NT2/D1 (cell line): ENCODE measurements at places on chromosomes 2 and 18.

GRCh38 chr2:238220892-238221521 is 17.5 kb upstream of the ILKAP start:
- DNase-seq, result no peak

DNA sequence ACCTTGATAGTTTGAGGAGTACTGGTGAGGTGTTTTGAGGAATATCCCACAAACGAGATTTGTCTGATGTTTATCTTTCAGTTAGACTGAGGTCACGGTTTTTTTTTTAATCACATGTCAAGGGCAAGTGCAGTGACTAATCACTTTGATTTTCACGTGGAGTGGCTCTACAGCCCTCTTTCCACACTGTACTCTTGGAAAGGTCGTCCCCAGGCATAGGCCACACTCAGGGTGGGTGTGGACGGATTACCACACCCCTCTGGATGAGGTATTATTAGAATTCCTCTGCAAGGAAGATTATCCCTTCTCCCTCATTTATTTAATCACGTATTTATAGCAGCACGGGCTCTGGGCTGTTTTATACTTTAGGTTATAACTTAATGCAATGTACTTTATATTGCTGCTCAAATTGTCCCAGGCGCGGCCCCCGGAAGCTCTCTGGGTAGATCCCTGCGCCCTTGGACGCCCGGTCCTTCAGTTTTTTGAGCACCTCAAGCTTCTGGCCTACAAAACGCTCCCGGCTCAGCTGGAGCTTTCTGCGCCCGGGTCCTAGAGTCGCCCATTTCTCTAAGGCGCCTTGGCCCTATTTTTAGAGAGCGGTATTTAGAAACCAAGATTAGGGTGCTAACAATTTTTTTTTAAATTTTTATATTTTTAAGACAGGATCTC is 515 bp upstream of the PLEKHB2 start:
- peak; percentile 44 for DNase-seq

GRCh38 chr2:205494537-205495235 is 187.6 kb upstream of the NRP2 start:
- DNase-seq, result no peak

DNA sequence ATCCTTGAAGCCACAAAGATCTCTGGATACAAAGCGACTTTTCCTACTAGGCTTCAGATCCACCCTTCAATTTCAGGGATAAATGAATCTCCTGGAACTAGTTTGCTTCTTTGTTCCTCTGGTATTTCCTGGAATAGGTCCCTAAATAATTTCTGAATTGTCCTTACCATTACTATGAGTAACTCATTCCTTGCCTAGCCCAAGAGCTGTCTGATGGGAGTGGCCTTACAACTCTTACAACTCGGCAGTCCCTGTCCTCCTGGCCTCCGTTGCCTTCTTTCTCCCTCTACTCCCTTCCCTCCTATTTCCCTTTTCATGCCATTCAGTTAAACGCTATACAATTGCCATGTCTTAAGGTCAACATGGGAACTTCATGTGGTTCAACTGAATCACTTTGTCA is 98.2 kb upstream of the FHL2 start:
- no peak for DNase-seq

DNA sequence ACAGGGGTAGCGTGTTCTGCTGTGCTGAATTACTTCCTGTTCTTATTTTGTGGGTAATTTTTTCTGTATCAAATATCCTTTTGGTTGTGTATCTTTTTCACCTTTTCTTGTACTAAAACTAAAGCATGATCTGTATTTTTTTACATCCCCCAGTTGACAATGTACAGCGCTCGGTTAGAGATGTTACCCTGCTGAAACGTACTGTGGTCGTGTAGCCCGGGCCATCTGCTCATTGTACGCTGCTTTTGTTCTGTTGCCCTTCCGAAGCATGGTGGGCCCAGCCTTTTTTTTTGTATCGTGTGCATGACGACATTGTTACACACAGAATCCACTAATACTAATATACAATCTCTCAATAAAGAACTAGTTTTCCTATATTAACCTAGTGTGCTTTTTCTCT is 233.1 kb downstream of the HAUS1 start:
- no peak for DNase-seq

DNA sequence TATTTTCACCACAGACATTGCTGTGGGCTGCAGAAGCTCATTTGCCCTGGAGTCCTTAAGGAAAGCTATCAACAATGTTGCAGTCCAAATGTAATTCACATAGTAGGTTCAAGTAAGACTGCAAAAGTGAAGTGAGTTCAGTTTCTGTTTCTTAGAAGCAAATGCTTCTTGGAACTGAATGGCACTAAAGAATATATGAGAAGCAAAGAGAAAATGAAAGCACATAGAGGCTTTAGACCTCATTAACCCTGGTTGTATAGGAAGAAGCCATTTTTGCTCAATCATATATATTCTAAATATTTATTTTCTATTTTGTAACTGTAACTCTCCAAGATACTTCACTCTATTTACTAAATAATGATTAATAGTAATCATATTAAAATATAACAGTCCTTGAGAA is 292.0 kb downstream of the ZNF804A start:
- DNase-seq, result no peak

DNA sequence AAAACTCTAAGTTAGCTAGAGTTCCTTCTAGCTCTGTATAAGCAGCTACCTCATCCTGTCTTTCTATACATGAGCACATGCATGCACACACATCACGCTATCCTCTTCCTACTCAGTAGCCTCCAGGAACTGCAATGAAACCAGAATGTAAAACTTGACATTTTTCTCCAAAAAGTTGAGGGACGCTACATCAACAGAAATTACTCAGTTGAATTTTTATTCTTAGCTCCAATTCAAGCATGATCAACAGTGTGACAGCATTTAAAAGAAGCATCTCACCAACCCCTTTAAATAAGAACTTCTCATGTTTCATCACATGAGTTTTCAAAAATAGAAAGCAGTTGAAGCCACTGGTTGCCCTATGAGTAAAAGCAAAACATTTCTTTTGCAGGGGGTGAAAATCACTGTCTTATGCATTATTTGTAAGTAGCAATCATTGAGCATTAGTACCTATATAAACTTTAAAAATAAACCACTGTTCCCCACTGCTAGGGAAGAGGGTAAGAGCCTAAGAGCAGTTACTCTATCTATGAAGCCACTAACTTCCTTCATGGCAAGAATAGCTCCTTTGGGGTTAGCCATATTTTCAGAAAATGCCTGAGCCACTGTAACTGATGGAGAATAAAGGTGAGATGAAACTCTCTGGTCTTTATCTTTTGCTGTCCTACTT is 77.9 kb upstream of the ARL5A start:
- no peak for DNase-seq

GRCh38 chr2:240994171-240994896 is 4.1 kb upstream of the SNED1 start:
- no peak for DNase-seq

- DNase-seq, result no peak
These were observed 6.6 kb downstream of the SH3RF3 start for GRCh38 chr2:109135359-109136197.

GRCh38 chr2:232438951-232439757 is 16.8 kb upstream of the ALPI start:
- DNase-seq, result no peak

DNA sequence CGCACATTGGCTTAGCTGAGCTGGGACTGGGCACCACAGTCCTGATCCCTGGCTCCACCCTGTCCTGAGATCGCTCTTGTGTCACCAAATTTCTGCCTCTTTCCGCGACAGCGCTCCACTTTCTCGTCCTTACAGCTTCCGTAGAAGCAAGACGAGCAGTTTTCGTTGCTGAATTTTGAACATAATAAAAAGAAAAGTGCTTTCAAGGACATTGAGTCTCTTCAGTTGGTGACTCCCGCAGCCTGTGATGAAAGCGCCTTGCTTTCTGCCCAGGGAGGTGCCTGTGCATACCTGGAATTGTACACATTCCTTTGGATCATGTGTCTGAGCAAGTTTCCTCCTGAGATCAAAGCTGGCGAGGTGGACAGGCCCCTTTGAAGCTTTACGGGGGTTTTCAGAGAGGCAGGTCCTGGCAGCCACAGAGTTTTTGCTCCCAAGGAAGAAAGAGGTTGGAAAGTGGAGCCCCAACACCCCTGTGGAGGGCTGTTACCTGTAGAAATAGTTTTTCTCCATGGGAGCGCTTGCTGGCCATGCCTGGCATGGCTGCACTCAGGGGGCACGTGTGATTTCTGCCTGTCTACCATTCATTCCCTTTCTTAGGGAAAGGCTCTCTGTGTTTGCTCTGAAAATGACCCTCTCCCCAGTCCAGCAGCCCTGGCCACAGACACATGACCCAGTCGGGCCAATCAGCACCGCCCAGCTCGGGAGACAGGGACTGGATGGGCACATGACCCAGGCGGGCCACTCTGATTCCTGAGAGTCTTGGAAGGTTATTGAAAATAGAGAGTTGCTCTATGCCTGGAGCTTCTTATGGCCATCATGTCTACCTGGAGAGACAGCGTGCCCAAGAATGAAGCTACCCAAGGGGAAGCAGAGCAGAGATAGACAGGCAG is 115.6 kb upstream of the OTOS start:
- DNase-seq, result peak; percentile 38

- DNase-seq, result no peak
These were observed 90.3 kb upstream of the MAP3K20 start for GRCh38 chr2:172985139-172985892.

- DNase-seq, result no peak
These were observed 127.3 kb downstream of the BCL2 start for GRCh38 chr18:63192126-63192884.

DNA sequence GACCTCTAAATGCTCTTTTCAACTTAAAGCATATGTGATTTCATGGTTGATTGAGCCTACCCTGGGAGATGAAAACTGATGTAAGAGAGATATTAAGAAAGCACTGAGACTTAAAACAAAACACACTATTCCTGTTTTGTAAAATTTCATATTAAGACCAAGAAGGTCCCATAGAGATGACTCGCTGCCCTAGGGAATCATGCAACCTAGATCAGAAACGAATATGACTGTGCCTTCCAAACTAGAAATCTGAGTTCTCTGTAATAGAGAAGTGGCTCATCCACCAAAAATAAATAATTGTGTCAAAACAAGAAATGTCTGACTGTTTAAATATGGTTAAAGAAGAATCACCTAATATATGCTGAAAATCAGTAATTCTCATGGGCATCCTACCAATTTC is 776.8 kb upstream of the SOX11 start:
- no peak for DNase-seq

DNA sequence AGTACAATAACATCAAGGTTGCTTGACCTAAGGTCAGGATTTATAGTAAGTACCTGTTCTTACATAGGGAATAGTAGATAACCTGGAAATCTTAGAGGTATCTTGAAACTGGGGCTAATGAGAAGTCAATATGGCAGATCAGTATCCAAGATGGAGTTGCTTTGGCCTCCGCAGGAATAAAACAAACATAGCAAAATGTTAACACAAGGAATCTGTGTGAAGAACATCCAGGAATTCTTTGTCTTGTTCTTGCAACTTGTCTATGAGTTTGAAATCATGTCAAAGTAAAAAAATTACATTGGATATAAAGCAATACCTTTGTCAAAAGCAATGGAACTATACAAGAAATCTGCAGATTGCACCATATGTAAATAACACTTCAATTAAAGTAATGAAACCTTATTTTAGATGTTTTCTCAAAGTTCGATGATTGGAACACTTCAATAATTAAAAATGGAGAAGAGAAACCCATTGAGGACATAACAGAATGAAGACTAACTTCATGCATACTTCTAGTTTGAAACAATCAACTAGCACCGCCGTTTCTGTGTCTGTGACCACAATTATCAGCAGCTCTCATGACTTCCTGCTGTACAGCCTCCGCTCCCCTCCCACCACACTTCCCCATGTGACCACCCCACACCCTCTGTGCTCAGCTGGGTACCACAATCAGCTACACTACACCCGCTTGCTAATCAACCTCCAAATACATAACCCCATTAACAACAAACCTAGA is 27.6 kb downstream of the C2orf76 start:
- no peak for DNase-seq

GRCh38 chr2:134401081-134401497 is 147.2 kb downstream of the MGAT5 start:
- DNase-seq, result no peak

- no peak for DNase-seq
These were observed 23.4 kb downstream of the AMER3 start for GRCh38 chr2:130778781-130779180.

- no peak for DNase-seq
These were observed 206.7 kb downstream of the HDAC4 start for GRCh38 chr2:239193925-239194677.

DNA sequence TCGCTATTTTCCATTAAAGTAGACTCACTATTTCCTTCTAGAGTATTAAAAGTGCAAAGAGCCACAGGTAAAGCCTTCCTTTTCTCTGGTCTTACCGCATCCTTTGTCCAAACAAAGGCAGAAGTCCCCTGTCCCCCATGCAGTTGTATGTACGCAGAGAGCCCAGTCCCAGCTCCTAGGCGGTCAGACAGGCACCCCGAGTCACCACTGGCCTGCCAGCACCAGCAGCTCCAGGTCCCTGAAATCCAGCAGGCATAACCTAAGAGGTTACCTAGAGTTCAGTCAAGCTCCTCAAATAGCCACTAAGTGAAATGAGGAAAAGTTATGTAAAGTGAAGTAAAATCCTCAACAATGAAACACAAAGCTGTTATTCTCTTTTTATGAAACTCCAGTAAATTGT is 60.4 kb upstream of the TWIST2 start:
- no peak for DNase-seq

- DNase-seq, result no peak
These were observed 73.6 kb downstream of the CYBRD1 start for GRCh38 chr2:171595896-171596295.

DNA sequence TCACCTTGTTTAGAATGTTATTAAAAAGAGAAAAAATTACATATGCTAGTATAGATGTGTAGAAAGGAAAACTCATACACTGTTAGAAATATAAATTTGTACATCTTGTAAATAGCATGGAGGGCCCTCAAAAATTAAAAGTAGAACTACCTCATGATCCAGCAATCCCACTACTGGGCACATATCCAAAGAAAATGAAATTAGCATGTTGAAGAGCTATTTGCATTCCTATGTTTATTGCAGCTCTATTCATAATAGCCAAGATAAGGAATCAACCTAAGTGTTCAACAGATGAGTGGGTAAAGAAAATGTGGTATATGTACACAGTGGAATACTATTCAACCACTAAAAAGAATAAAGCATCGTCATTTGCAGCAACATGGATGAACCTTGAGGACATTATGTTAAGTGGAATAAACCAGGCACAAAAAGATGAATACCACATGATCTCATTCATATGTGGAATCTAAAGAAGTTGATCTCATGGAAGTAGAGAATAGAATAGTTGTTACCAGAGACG is 251.5 kb upstream of the THUMPD2 start:
- DNase-seq, result no peak

- DNase-seq, result no peak
These were observed 17.2 kb downstream of the LTBP1 start for GRCh38 chr2:32963941-32964340.

- no peak for DNase-seq
These were observed 238.2 kb downstream of the TSN start for GRCh38 chr2:121993682-121994081.

GRCh38 chr2:150555611-150556356 is 68.3 kb upstream of the RND3 start:
- no peak for DNase-seq

GRCh38 chr2:27828305-27828704 is 56.8 kb downstream of the MRPL33 start:
- DNase-seq, result no peak
